Neural crest cell (in vitro differentiated cells): ENCODE measurements at places on chromosomes 1 and 21.

DNA sequence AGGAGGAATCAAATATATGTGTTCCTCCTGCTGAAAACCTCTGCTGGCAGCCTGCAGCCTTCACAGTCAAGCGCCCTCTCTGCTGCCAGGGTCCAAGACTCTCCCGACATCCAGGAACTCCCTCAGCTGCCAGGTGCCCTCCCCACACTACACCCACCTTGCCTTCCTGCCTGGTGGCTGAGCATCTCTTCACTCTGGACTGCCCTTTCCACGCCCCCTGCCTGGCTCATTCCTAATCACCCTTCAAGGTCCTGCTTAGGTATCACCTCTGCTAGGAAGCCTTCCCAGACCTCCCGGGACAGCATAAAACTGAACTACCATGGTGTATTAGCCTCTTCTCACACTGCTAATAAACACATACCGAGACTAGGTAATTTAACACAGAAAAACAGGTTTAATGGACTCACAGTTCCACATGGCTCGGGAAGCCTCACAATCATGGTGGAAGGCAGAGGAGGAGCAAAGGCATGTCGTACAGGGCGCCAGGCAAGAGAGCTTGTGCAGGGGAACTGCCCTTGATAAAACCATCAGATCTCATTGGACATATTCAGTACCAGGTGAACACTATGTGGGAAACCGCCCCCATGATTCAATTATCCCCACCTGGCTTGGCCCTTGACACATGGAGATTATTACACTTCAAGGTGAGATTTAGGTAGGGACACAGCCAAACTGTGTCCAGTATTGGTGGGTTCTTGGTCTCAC is 15.3 kb downstream of the LDLRAD1 start:
- no peak for DNase-seq

DNA sequence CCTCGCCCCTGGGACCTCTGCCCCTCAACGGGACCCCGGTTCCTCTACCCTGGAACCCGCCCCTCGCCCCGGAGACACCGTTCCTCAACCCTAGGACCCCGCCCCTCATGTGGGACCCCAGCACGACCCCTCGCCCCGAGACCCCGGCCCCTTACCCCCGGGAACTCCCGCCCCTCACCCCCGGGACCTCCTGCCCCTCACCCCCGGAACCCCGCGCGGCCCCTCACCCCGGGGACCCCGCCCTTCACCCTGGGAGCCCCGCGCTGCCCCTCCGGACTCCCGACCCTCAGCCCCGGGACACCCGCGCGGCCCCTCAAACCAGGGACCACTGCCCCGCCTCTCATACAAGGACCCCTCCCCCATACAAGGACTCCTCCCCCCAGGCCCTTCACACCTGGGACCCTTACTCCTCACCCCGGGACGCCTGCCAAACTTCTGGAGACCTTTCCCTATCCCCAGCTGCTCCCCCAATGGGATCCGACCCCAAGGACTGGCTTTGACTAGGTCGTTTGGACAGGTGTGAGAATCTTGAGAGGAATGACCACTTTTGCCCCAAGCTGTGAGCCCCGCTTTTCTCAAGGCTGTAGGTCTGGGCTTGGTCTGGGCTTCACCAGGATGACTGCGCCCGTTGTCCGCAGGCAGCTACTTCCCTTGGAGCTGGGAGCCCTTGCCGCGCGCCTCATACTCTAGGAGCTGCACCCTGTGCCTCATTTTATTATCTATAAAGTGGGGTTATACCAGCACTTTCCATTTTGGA is 843 bp downstream of the DIP2A start:
- DNase-seq, result no peak

DNA sequence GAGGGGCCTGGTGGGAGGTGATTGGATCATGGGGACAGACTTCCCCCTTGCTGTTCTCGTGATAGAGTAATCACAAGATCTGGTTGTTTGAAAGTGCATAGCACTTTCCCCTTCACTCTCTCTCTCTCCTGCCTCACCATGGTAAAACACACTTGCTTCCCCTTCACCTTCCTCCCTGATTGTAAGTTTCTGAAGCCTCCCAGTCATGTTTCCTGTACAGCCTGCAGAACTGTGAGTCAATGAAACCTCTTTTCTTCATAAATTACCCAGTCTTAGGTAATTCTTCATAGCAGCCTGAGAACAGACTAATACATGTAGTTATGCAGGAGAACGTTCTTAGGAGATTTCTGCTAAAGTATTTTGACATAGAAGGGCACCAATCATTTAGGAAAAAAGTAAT is 59.9 kb upstream of the FBXO28 start:
- no peak for DNase-seq

- no peak for DNase-seq
Measured at GRCh38 chr1:12637693-12638092, 6.2 kb upstream of the AADACL4 start.

GRCh38 chr1:164587617-164588501 is 28.9 kb downstream of the PBX1 start:
- DNase-seq, result no peak

DNA sequence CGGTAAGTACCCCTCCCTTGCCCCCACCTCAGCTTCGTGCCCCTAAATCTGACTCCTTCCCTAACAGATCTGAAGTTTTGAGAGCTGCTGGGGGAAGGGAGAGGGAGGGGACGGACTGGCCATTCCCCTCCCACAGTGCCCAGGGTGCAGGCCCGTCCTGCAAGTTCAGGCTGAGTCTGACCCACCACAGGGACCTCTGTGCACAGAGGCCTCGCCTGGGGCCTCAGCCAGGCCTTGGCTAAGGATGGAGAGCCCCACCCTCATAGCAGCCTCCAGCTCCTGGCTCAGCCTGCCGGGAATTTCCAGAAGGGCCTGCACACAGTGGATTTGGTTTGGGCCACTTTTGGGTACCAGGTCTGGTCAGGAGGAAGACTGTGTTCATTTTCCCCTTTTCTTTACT is 31.2 kb upstream of the TNFRSF1B start:
- DNase-seq, result no peak

GRCh38 chr1:241401156-241401555 is 44.2 kb upstream of the RGS7 start:
- DNase-seq, result no peak

DNA sequence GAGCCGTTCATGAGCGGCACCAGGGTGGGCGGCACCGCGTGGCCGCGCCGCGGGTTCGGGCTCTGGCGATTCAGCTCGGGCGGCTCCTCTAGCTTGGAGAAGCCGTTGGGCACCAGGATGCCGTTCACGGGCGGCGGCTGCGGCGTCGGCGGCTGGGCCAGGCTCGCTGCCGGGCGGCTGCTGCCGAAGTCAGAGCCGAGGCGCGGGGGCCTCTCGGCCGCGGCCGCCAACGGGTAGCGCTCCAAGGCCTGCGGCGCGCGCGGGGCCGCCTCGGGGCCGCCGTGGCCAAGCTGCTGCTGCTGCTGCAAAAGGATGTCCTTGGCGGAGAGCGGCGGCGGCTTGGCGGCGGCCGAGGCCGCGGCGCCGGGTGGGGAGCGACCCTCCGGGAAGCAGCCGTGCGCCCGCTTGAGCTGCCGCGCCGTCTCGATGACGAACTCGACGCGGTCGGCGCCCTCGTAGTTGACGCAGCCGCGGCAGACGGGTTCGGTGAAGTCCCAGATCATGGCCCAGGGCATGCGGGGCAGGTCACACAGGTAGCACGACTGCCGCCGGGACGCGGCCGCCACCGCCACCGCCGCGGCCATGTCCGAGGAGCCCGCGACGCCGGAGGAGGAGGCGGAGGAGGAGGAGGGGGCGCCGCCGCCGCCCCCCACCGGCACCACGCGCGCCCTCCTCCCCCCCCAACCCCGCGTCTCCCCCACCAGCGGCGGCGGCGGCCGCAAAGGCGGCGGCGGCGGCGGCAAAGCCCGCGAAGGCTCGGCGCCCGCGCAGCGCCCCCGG is 877 bp downstream of the IRF2BP2 start:
- DNase-seq, result no peak

- DNase-seq, result no peak
Measured at GRCh38 chr1:118649369-118650106, 338.6 kb downstream of the TBX15 start.

GRCh38 chr1:109161858-109162606 is 48.1 kb downstream of the ELAPOR1 start:
- DNase-seq, result no peak

GRCh38 chr1:151989211-151989862 is 4.3 kb downstream of the S100A10 start:
- DNase-seq, result no peak

GRCh38 chr1:207967703-207968102 is 56.8 kb upstream of the CD34 start:
- DNase-seq, result no peak

DNA sequence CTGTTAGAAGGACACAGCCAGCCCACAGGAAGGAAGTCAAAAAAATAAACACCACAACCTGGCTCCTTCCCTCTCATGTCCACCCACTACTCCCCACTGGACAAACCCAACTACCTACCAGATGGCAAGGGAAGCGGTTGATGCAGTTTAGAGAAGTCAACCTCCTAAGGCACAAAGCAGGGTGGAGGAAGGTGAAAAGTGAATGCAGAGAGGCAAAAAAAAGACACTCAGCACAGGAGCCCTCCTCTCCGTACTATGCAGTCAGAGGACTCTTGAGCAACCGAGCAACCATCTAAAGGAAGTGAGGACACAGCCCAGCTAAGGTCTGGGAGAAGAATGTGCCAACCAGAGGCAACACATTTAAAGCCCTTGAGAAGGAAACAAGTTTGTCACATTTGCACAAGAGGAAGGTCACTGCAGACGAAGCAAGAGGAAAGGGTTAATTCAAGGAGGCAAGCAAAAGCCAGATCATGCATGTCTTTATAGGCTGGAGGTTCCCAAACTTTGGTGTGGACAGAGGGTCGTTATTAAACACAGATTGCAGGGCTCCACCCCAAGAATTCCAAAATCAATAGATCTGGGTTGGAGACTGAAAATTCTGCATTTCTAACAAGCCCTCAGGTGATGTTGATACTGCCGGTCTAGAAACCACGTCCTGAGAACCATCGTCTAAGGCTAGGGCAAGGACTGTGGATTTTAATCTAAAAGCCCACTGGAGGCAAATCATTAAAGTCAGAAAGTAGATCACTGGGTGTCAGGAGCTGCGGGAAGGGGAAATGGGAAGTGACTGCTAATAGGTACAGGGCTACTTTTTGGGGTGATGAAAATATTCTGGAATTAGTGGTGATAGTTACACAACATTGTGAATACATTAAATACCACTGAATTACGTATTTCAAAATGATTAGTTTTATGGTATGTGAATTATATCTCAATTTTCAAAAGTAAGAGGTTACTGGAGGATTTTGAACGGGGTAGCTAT is 19.7 kb downstream of the TP53BP2 start:
- no peak for DNase-seq

- DNase-seq, result no peak
Measured at GRCh38 chr1:227890451-227891222, 57.1 kb downstream of the WNT9A start.
